ENCODE measurements at places on chromosomes 4 and X.

DNA sequence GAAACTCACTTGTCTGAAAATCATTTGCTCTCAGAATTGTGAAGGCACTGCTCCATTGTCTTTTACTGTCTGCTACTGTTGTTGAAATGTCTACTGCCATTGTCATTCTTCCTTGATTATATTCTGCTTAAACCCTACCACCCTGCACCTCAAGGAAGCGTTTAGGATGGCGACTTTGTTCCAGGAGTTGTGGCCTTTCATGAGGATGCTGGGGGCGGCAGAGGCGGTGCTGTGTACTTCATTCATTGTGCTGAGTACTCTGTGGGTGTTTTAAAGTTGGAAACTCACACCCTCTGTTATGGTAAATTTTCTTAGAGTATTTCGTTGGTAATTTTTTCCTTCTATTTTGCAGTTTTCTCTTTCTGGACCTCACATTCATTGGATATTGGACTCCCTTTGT is 258.9 kb downstream of the TENM3 start:
- no peak for DNase-seq

GRCh38 chr4:8128100-8128856 is 30.3 kb downstream of the ABLIM2 start:
- DNase-seq, result no peak

GRCh38 chrX:53018627-53019026 is 30.0 kb upstream of the GPR173 start:
- DNase-seq, result no peak

GRCh38 chrX:8424912-8425311 is 39.7 kb upstream of the VCX3B start:
- no peak for DNase-seq

- DNase-seq, result no peak
These were observed 28.7 kb upstream of the SPP1 start for GRCh38 chr4:87946766-87947165.
